ENCODE measurements at places on chromosomes 3 and 15.

GRCh38 chr15:88069561-88069960, 187.0 kb downstream of the NTRK3 start:
- DNase-seq = no peak

DNA sequence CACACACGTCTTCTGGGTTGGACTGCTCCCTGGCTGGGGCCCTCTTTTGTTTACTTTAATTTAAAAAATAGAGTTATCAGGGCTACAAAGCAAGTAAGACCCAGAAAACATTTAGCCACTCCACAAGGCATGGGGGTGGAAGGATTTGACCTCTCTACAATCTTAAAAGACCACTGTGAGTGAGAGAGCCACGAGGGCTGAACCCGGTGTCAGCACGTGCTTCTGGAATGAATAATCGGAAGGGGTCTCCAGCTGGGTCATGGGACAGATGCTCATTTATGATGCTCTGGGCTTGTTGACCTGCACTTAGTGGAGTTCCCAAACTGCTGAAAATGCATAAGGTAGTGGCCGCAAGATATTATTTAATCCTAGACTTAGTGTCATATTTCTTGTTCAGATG, 52.4 kb downstream of the EIF4E3 start:
- no peak for DNase-seq

DNA sequence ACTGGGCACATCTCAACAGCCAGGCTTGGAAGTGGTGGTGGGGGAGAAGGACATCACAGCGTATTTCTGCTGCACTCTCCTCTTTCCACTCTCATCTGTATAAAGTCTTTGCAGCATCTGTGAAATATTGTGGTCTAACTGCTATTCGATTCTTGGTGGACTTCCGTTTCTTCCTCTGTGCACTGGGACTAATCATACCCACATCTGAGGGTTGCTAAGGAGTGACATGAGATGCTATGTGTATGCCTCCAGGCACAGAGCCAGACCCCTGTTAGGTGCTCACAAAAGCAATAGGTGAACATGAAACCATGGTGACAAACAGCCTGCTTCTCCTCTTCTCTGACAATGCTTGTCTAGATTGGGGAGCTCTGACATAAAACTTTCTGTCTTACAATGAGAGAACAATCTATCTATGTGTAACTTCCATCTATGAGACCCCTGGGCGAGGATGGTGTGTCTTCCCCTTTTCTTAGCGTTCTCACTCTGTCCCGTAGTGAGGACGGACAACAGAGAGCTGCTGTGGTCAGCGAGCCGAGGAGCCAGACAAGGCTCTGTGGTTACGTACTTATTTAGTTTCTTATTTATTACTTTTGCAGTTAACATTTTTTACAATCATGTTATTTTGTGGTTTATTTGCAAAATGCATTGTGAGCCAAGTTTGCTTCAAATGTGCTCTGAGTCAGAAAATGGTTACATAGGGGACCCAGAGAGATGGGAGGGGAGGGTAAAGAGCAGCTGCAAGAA, 196.7 kb upstream of the TPRG1 start:
- peak; percentile 21 for DNase-seq

- no peak for DNase-seq
Measured at GRCh38 chr3:138381950-138382715, 33.8 kb downstream of the MRAS start.

- no peak for DNase-seq
Measured at GRCh38 chr3:140943781-140944552, 2.3 kb downstream of the SLC25A36 start.

DNA sequence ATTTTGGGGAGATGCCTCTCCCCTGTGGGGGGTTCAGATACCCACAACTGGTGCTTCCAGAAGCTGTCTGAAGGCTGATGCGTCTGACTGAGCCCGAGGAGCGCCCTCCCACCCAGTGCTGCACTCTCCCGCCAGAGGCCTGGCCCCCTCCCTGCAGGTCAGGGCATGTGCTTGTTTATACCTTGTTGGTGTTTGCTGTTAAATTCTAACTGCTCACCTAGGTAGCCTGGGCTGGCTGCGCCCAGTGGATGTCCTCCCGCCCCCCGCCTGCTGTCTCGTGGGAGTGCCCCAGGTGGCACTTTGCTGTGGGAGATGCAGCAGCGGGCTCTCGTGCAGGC, 12.9 kb downstream of the KLF13 start:
- DNase-seq = no peak

DNA sequence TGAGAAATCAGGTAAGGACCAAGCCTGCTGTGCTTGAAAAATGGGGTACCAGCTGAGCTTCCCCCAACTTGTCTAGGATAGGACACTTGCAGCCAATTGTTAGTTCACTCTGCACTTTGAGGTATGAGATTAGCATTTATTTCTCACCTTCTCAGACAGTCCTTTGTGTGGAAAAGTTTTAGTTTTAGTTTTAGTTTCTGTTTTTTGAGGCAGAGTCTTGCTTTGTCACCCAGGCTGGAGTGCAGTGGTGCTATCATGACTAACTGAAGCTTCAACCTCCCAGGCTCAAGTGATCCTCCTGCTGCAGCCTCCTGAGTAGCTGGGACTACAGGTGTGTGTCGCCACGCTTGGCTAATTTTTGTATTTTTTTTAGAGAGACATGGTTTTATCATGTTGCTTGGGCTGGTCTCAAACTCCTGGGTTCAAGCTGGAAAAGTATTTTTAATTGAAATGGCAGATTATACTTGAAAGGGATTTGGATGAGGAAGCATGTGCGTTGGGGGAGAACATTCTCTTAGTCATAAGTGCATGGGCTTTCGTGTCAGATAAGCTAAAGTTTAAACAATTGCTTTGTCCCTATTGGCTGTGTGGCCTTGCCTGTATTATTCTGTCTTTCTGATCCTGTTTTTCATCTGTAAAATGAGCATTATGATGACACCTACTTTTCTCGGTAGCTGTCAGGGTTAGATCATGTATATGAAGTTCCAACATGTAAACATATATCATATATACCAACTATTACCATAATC, 25.2 kb upstream of the CCK start:
- no peak for DNase-seq

- DNase-seq = no peak
Measured at GRCh38 chr15:71112429-71112828, 2.8 kb upstream of the THSD4 start.

DNA sequence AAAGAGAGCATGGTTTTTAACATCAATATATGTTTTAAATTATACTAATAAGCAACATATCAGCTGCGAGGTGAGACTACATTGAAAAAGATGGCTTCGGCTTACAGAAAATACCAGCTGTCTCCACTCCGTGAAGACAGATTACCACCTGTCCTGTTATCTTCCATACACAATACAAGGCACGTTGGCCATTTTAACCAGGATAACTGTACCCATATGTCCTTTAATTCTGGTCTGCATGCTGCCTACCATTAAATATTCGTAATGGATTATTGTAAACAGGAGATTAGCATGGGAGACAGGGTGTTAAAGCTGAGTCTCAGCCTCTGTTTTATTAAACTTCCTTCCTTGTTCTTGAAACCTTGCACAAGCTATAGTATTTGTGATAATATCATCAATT, 855.5 kb downstream of the ROBO1 start:
- DNase-seq = no peak

- DNase-seq = no peak
Measured at GRCh38 chr15:43208052-43209002, 12.5 kb downstream of the EPB42 start.

GRCh38 chr3:126127904-126128303, 44.0 kb upstream of the SLC41A3 start:
- DNase-seq = no peak

GRCh38 chr15:37056177-37057121, 43.9 kb downstream of the MEIS2 start:
- DNase-seq = no peak

DNA sequence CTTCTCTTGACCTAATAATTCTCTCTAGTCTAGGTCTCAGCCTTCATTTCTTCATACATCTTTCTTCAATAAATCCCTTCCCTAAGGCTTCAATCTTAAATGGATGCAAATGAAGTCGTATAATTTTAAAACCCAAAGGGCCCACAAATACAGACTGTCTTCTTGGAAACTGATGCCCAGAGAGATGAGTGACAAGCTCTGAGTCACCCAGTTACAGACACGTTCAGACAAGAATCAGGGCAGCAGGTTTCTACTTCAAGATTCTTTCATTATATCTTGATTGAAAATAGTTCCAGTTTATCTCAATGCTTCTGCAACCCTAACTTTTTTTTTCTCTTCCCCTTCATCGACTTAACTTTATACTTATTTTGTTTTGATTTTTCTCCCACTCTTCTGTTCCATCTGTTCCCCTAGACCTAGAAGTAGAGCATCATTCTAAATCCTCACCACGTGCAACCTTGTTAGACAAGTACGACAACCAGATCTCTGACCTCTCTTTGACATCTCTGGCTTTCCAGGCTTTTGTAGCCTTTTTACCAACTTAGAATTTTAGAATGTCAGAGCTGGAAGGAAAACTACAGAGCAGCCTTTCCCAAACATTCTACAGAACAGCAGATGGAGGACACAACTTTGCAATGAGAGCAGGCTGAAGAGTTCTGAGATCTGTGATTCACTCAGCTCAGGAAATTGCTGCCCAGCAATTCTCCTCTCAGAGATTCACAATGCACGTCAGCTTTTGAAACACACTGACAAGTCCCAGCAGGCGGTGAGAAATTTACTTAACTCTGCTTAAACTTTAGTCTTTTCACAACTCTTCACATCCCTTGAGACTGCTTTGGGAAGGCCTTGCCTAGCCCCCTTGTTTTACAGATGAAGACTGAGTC, 25.3 kb downstream of the NCEH1 start:
- DNase-seq = no peak

DNA sequence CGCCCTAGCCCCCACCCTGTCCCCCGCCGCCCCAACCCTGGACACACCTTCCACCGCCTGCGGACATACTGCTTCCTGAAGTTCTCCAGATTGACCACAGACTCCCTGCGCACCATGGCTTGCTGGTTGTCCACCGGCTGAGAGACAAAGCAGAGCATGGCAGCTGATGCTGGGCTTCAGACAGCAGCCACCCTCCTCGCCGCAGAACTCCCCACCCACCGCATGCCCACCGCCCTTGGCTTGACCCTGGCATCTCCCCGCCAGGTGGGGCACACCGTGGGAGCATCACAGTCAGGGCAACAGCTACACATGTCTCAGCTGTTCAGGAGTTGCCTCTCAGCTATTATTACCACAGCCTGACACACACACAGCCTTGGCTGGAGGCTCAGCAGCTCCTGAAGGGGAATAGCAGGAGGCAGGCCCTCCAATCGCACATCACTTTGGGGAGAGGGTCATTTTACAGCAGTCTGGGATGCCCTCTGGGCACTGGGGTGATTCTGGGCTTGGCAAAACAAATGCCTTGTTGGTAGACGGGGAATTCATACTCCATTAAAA, 78.4 kb upstream of the HERC1 start:
- no peak for DNase-seq

- no peak for DNase-seq
Measured at GRCh38 chr15:39075756-39076341, 505.0 kb upstream of the THBS1 start.

DNA sequence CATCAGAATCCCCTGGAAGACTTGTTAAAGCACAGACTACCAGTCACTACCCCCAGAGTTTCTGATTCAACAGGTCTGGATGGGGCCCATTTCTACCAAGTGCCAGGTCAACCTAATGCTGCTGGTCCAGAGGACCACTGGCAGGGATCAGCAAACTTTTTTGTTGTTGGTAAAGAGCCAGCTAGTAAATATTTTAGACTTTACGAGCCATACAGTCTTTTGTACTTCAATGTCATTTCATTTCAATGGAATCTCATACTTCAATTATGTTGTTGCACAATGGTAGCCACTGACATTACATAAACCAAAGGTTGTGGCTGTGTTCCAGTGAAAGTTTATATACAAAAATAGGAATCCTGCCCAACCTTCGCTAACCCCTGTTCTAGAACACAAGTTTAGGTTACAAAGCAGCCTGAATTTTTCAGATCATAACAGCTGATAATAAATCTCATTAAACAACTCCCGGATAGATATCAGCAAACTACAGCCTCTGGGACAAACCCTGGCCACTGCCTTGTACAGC, 28.7 kb downstream of the ULK4 start:
- no peak for DNase-seq

DNA sequence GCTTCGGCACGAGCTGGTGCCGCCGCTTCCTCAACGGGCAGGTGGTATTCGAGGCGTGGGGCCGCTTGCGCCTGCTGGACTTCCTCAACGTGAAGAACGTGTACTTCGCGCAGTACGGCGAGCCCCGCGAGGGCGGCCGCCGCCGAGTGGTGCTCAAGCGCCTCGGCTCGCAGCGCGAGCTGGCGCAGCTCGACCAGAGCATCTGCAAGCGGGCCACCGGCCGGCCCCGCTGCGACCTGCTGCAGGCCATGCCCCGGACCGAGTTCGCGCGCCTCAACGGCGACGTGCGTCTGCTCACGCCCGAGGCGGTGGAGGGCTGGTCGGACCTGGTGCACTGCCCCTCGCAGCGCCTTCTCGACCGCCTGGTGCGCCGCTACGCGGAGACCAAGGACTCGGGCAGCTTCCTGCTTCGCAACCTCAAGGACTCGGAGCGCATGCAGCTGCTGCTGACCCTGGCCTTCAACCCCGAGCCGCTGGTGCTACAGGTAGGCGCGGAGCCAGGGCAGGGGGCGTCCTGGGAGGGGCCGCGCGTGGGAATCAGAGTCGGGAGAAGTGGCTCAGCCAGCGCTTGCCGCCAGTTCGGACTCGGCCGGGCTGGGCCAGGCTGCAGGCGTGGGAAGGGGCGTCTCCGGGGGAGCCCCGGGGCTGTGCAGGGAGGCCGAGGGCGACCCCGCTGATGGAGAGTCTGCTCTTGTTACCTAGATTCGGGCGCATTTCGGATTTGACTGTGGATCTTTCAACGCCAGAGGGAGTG, 1.1 kb downstream of the DIPK2A start:
- DNase-seq = peak; percentile 60

GRCh38 chr3:36124118-36124796, 256.0 kb upstream of the STAC start:
- DNase-seq = no peak

- no peak for DNase-seq
Measured at GRCh38 chr3:171192176-171192854, 165.8 kb upstream of the SLC2A2 start.

DNA sequence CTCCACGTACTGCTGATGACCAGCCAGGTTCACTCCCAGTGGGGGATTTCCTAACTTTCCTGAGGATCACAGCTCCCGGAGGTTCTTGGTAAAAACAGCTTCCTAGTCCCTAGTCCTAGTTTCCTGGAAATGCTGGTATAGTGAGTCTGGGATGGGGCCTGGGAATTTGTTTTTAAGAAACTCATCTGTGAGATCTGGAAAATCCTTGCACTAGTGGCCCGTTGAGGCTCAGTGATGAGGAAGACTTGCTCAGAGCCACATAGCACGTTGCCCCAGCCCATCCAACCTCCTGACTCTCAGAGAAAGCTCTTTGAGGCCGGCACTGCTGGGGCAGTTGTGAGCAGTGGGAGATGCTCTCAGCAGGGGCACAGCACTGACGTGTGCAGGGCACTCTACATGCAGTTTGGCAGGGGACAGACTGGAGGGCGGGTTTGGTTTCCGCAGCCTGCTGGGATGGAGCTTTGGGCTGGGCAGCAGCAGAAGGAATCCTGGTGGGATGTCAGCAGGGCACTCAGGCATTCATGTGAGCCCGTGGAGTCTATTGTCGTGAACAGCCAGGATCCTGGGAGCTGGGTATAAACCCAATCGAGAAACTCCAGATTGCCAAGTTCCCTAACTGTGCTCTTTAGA, 31.6 kb downstream of the SAXO2 start:
- DNase-seq = no peak

- DNase-seq = no peak
Measured at GRCh38 chr15:100712226-100712625, 109.8 kb downstream of the ASB7 start.

- DNase-seq = no peak
Measured at GRCh38 chr3:38128303-38128655, 8.6 kb downstream of the ACAA1 start.

GRCh38 chr15:79956354-79956939, 14.5 kb downstream of the BCL2A1 start:
- no peak for DNase-seq

Measured in CD4-positive, alpha-beta T cell treated with Interleukin-6 for 4 hours (primary cell).